Activated CD4-positive, alpha-beta T cell treated with anti-CD3 and anti-CD28 coated beads for 36 hours (primary cell): ENCODE measurements at places on chromosomes 11 and 22. TPM values are rescaled to one million over a fixed set of nuclear protein-coding genes. Genes with fewer than 3 reads are reported as not detected.

- no peak for DNase-seq
These were observed 4.5 kb downstream of the RNF121 start for GRCh38 chr11:71933141-71933933.

- no peak for DNase-seq
These were observed 43.3 kb upstream of the WEE1 start for GRCh38 chr11:9530020-9530621.

DNA sequence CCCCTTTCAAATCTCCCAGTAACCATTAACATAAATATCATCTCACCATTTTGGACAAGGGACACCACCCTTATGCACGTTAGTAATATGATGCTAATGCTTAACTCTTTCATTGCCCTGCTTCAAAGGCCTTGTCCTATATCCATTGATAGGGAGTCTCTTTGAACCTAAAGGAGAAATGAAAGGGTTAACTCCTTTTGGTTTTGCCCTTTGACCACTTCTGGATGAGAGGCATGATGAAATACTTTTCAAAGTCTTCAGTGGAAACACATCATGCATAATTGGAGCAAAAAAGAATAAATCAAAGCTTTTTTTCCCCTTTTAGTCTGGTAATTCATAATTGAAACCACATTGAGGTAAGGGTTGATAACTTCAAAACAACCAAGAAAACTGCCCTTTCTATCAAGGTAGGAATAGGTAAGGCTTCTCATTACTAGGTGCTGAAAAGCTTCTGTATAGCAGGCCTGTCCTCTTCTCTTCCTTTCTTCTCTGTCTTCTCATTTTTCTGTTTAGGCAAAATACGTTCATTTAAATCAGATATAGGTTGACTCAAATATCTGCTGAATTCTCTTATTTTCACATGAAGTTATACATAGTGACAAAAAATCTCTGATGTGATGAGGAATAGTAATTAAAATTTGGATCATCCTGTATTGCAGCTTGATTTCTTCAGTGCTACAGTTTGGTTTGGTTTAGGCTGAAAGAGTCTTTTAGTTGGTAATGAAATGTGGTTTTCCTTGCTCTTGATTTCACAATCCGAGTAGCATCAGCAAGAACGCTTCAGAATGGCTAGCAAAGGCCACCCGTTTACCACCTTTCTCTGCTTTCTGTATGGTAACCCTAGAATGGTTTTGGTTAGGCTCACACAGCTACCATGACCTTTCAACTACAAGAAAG, 94.8 kb downstream of the EXT2 start:
- DNase-seq, result no peak

DNA sequence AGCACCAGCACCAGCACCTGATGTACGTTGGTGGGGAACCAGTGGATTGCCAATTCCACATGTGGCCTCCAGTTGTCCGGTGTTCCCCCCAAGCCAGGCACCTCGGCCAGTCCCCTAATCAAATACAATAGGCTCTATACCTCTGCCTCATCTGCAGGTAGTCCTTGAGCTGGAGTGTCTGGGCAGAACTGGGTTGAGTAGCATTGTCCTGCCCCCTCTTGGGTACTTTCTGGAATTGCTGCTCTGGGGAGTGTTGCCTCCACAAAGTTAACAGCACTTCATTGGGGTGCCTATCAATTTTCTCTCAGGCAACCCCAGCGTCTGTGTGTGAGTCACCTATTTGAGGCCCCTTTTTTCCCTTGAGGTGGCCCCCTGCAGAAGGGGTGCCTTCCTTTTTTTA, 413.0 kb upstream of the LARGE1 start:
- DNase-seq, result no peak

- DNase-seq, result peak; percentile 72
These were observed 94.1 kb downstream of the CACNA1I start for GRCh38 chr22:39664485-39665200.

DNA sequence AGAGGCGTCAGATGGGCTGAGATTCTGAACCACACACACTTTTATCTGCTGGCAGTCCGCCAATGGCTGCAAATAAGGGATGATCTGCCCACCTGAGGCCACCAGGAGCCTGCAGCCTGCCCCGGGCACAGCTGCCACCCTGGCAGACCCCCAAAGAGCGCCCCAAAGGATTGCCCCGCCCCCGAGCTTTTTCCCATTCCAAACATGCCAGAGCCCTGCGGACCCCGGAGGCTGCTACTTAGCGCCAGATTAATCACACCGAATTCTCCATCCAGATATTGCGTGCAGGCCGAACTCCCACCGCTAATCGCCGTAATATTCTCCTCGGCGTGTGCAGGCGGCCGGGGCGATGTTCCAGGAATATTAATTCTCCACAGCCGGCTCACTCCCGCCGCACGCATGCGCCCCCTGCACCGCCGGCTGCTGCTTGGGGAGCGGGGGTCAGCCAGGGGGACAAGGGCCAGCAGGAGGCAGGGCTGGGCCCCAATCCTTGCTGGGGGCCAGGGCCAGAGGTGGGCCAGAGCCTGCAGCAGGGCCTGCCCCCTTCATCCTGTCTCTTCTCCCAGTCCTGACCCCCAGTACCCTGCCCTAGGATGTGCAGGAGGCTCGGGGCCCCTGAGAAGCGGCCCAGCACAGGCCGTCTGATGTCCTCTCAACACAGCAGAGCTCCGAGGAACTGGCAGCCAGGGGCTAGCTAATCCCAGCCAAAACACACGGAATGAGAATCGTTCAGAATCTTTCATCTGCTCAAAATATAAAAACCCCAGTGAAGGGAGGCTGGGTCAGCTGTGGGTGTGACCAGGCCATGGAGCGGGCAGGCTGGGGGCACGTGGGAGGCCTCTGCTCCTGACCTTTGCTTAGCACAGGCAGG, 19.5 kb upstream of the TCF20 start:
- no peak for DNase-seq

DNA sequence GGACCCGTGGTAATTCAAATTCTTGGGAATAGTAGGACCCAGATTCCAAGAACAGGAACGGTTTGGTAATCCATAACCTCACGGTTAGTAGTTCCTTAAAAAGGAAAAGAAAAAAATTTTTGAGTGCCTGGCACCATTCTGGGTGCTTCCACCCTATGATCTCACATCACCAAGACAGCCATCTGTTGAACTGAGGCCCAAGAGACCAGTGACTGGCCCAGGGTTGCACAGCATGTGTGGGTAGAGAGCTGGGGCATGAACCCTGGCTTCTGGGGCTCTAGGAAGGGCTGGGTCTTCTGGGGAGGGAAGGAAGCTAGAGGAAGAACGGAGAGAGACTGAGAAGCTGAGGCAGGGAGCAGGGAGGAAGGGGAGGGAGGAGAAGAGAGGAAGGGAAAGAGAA, 4.7 kb upstream of the SPI1 start:
- DNase-seq, result no peak

DNA sequence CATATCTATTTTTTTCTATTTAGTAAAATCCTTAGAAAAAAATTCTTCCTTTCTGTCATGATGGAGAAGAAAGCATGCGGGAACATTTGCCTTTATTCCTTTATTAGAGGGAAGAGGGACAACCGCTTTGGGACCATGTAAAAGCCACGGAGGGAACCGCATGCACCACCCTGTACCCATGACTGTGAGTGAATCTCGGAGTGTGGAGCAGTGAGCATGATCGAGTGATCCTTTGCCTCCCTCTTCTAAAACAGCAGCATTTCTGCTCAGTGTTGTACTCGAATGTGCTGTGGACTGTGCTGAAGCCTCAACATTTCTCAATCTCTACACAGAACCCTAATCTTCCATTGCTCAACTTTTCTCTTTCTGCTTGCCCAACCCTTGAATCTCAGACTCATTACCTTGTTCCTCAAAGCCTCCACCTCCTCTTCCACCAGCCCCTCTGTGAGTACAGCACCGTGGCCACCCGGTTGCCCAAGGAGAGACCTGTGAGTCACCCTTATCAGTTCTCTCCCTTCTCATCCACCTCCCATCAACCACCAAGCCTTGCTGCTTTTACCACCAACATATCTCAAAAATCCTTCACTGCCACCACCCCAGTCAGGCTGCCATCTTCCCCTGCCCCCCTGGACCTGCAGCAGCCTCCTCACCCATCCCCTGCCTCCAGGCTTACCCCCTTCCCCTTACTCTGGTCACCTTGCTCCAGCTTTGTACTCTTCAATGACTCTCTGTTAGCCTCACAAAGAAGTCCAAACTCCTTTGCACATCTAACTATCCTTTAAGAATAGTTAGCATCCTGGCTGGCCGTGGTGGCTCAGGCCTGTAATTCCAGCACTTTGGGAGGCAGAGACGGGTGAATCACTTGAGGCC, 103.1 kb downstream of the NAT10 start:
- DNase-seq, result peak; percentile 43

DNA sequence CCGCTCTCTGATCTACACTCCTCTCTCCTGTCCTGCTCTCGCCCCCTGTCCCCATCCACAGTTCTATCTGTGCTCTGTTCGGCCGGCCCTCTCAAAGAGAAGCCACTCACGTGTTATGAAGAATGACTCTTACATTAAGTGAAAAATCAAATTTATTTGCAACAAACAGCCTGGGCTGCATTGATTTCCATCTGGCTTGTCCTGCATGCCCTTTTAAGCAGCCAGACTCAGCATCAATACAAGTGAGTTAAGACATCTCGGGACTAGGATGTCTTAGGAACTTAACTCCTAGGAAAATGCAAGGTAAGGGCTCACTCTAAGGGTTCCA, 373.5 kb downstream of the TENM4 start:
- DNase-seq, result no peak

DNA sequence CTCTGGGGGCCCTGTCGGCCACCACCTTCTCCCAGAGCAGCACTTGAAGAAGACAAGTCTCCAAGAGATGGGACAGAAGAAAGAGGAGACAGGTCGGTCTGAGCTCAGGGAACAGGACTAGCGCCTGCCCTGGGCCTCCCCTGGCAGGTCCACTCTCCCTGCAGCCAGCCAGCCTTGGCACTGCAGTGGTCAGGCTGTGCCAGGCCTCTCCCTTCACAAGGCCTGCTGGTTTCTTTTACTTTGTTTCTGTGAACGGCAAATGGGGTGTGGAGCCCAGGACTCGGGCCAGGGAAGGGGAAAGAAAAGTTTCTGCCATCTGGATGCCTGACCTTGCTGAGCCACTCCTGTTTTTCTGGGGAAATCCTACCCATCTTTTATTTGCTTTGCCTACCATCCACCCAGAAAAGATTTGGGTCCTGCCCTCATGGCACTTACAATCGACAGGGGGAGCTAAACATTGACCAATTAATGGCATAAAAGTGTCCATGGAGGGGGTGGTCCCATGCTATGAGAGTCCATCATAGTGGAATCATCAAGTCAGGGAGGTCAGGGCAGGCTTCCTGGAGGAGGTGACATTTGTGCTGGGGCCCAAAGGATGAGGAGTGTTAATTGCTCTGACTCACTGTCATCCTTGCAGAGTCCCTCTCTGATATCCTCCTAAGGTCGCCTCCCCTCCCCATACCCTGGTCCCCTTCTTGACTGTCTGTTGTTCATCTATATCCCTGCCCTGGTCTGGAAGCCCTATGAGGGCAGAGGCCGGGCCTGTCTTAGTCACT, 65.2 kb downstream of the NFAM1 start:
- no peak for DNase-seq

DNA sequence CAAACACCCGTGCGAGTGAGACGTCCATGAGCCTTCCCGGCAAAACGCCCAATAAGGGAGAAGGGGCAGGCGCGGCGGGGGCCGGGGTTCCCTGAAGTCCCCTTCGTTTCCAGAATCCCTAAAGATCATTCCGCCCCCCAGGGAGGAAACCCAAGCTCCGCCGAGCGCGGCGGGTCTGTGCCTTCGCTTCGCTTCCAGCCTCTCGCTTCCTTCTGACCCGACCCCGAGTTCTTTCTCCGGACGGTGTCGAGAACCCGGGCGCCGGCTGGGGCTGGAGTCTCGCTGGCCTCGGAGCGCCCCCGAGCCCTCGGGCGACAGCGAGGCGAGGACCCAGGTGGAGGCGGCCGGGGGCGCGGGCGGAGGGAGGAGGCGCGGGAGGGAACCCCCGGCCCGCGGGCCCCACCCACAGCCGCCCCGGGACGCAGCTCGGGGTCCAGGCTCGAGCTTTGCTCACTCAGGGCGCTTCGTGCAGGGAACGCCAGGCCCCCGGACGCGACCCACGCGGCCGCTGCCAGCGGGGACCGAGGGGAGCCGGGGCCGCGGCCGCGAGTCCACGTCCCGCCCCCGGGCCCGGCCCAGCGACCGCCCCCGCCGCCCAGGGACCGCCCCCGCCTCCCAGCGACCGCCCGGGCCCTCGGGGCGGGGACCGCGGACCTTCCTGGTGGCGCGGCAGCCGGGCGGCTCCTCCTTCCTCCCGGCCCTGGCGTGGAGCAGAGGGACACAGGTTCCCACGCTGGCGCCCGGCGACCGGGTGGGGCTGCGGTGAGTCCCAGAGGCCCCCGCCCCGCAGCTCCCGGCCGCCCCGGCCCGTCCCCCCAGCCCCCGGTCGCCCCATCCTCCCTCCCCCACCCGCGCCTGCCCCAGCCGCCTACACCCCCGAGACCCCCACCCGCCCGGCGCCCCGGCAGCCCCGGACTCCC, at the start of gene PGGHG:
Gene PGGHG, plus strand, starts transcription at position 649 of the 920 bp plus-strand sequence. CDS start 691 bp downstream, outside the sequence.
- peak; percentile 62 for DNase-seq

GRCh38 chr22:19823191-19823901, 31.3 kb downstream of the GNB1L start:
- DNase-seq, result no peak

DNA sequence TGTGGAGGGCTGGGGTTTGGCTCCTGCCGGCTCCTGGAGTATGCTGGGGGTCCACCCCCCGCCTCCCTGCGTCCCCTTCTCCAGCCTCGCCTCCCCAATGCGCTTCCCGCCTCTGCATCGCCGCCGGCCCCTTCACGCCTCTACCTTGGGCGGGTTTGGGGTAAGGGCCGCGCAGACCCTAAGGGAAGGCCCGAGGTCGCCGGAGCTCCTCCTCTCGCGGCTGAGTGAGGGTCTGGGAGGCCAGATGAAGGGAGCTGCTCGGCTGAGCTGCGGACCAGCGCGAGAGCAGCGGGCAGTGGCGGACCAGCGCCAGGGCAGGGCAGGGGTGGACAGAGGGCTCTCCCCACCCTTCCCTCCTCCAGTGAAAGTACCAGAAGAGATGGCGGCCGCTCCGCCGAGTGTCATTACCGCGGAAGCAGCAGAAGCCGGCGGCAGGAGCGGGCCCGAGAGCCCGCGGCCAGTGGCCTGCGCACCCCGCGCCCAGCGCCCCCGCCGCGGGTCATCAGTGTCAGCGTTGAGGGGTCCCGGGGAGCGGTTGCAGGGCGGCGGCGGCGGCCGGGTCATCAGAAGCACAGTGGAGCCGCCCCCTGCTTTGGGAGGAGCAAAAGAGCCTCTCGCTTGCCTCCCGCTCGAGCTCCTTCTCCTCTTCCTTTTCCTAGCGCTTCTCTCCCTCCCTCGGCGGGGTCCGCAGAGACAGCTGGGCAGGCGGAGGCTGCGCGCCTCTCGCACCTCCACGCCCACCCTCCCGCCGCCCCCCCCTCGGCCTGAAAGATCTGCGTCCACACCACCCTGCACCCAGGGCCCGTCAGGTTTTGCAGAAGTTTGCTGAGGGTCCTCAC, 255.6 kb upstream of the CADM1 start:
- DNase-seq, result no peak

GRCh38 chr11:77557553-77557952, 32.2 kb upstream of the AQP11 start:
- DNase-seq, result peak; percentile 10

- no peak for DNase-seq
These were observed 55.4 kb downstream of the ST14 start for GRCh38 chr11:130214861-130215530.

Gene DERL3
- 5.2 TPM for total RNA-seq

Gene MRGPRX3
- total RNA-seq, result not detected
